ENCODE measurements at places on chromosomes 2 and 18. TPM values are rescaled to one million over a fixed set of nuclear protein-coding genes. Genes with fewer than 3 reads are reported as not detected.

- DNase-seq, result no peak
Observed at GRCh38 chr18:36717422-36718110, 111.2 kb downstream of the TPGS2 start.

DNA sequence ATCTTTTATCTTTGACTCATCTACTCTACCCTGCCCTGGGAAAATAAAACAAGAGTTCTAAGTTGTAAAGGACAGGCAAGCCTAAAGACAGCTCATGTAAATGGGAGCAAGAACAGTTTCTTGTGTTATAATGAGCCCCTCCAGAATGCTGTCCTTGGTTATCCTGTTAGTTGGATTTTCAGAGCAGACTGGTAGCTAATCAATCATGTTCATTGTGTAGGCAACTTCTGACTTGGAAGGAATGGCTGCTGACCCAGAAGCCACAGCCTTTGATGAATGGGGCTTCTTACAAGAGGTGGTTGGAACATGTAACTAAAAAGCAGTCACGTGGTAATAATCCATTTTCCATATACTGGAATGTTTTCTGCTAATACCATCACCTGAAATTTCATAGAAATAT is 254.2 kb downstream of the AGPS start:
- no peak for DNase-seq

DNA sequence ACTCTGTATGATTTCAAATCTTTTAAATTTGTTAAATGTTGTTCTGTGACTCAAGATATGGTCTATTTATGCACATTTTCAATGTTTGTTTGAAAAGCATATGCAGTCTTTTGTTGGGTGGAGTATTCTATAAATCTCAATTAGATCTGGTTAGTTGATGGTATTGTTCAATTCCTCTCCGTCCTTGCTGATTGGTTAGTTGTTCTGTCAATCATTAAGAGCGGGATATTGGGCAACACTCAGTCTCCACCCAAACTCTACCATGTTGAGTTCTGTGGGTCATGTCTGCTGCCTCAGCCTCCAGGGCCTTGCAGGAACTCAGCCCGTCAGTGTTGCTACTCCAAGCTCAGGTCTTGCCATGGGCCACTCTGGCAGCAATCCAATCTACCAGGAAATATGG is 118.9 kb downstream of the VWA3B start:
- no peak for DNase-seq

DNA sequence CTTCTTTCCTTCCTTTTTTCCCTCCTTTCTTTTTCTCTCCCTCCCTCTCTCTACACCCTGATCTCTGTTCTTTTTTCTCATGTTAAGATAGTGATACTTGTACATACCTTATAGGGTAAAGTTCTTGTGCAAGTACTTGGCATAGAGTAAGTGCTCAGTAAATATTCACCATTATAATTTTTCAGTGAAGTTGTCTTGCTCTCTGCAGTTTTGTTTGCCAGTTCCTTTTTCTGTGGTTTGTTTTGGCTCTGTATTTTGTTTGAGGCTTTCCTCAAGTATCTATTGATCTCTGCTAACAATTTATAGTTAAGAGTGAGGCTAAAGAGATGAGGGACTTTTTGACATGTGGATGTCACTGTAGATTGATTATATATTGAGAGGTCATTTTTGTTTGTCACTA is 48.0 kb downstream of the MTX2 start:
- no peak for DNase-seq

GRCh38 chr2:113172721-113173541 is 840 bp upstream of the PSD4 start:
- no peak for DNase-seq

DNA sequence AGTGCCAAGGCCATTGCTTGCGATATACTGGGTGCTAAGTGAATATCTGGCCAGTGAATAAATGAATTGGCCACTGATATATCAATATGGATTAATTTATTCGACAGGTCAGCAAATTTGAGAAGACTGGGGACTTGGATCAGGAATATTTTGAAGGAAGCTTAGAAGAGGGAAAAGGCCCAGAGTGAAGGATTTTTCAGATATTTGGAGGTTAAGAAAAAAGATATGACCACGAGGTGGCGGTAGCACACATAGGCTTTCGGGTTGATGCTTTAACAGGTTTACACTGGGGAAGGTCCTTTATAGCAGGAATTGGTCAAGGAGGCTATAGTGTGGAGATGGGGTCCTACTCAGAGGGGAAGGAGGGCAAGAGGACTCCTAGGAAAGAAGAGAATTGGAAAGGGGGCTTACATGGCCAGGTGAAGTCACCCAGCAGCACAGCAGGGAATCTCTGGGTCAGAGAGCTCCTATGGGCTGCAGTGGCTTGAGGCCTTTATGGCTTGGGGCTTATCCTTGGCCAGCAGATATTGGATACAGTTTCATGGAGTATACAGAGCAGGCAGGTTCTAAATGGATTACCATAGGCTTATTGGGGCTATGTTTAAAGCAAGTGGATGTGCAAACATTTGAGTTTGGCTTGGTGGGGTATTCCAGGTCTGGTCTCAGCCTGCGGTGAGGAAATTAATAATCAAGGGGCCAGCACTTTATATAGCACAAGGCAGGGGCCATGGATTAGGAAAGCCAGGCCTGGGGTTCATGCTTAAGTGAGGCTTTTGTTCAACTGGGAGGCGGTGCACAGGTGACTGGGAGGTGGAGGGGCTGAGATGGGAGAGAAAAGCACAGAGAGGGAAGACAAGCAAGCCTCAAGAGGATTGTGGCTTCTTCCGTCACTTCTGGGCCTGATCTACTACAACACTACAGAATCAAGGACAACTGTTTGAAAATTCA is 9.7 kb downstream of the IL1RN start:
- DNase-seq, result peak; percentile 48

The RAB6C gene
- total RNA-seq, result not detected

The B4GALT6 gene
- 29.3 TPM for total RNA-seq

The KLHL41 gene
- total RNA-seq, result not detected

The CXCR4 gene
- total RNA-seq, result not detected

The RAB17 gene
- not detected for total RNA-seq

DNA sequence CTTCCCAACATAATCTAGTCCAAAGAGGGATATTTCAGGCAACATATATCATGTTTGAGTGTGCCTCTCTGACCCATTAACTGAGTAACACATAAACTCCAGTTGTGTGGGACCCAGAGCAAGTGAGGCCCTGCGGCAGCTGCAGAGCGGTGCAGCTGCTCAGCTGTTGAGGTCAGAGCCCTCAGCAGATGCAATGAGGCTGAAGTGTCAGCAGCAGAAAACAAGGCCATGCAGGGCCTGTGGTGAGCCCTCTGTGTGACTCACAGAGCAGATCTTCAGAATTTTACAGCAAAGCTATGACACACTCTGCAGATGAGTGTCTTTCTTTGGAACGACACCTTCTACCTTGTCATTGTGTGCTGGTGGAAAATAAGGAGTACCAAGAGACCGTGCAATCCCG is 168.5 kb downstream of the CBLN2 start:
- DNase-seq, result peak; percentile 83
